Occipital lobe (tissue), 3 donors: ENCODE measurements at places on chromosomes 5 and 9.

GRCh38 chr9:127822108-127822507 is 19.4 kb downstream of the FPGS start:
- DNase-seq = no peak

DNA sequence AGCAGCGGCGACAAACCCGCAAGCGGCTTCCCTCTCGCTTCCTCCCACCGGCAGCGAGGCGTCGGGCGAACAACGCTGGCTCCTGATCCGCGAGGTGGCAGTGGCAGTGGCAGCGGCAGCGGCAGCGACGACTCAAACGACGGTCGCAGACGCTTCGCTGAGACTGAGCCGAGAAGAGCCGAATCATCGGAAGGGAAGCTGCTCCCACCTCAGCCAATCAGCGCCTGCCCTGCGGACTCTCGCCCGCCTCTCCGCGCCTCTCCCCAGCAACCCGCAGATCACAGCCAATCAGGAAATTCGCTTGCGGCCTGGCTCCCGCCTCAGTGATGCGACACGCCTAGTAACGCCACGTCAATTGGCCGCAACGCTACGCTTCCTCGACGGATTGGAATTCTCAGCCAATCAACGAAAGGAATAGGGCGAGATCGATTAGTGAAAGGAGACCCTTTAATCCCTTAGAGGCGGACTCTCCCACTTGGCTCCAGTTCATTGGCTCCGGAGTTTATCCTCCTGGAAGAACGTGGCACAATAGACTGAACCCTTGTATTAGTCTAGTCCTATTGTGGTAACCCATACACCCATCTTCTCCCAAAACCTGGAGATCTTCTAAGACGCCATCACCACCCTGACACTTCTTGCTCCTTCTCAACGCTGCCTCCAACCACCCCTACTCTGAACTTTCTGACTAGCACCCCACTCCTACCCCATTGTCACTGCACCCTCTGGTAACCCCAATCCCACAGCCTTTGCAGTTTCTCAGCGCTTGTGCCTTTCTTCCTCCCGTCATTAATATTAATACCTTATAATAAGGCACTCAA is at the start of gene VCP:
TSS of gene VCP (minus strand) at position 165 of the 818 bp plus-strand sequence. CDS start 272 bp downstream, outside the sequence.
- DNase-seq = peak; percentile 98

- no peak for DNase-seq
Observed at GRCh38 chr9:114314881-114315722, 7.8 kb upstream of the ORM1 start.

DNA sequence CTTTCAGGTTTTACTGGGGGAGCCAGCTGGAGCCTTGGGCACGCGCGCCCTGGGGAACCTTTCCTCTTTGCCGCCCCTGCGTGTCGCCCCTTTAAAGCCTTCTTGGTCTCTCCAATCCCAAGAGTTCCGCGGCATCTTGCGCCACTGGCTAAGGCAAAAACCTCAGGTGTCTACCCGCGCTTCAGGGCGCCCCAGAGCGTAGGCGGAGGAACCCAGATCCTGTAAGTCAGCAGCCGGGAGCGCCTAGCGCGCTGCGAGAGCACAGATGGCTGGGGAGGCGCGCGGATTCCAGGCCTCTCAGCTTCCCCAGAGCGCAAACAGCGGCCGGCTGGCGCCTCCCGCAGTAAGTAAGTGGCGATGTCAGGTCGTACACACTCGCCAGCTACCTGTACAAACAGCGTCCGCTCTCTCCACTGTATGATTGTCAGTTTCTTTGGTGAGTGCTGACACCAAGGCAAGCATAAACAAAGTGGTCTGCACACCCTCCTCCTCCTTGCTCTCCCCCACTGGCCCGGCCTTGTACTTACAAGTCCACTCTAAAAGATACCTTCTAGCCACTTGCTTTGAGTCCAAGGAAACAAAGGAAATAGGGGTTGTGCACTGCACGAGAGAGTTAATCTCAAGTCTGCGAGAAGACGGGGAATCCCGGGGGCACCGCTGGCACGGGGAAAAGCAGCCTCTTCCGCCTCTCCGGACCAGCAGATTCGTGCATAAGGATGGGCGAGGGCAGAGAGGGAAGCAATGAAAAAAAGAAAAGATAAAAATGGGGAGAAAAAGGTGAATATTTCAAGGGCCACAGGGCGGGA is 2.9 kb downstream of the HTR1A start:
- peak; percentile 49 for DNase-seq

GRCh38 chr9:126684345-126684744 is 70.6 kb downstream of the LMX1B start:
- no peak for DNase-seq

DNA sequence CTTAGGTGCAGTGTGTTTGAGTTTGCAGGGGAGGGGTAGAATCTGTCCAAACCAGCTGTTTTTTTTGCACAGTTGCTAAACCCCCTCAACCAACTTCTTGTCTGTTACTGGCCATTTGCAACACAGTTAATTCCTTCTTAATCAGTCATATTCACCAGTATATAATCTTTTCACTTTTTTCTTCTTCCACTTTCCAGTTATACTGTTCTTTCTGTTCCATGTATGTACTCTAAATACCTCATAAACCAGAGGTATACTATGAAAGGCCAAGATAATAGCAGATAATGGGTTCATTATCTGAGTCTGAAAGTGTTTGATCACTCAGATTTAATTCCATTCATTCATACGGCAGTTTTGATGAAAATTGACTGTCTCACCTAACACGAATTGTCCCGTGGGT is 11.1 kb downstream of the SMAD5 start:
- no peak for DNase-seq

DNA sequence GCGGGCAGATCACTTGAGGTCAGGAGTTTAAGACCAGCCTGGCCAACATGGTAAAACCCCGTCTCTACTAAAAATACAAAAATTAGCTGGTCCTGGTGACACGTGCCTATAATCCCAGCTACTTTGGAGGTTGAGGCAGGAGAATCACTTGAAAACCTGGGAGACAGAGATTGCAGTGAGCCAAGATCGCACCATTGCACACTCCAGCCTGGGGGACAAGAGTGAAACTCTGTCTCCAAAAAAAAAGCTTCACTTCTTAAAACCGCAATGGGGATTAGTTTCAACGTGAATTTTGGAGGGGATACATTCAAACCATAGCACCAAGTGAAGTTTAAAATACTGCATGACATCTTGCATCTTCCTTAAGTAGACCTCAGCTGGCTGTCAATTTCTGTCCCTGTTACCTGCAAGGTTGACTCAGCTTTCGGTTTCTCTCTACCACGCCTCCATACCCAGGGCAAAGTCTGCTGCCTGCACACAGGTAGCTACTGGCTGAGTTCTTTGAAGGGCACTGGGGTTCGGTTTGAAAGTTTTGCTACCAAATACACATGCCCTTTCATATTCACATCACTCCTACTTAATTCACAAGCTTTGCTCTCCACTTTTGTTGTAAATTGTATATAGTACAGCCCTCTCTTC is 69.3 kb downstream of the KIAA1958 start:
- no peak for DNase-seq
